Effector memory CD8-positive, alpha-beta T cell (primary cell): ENCODE measurements at places on chromosomes 13 and 19.

DNA sequence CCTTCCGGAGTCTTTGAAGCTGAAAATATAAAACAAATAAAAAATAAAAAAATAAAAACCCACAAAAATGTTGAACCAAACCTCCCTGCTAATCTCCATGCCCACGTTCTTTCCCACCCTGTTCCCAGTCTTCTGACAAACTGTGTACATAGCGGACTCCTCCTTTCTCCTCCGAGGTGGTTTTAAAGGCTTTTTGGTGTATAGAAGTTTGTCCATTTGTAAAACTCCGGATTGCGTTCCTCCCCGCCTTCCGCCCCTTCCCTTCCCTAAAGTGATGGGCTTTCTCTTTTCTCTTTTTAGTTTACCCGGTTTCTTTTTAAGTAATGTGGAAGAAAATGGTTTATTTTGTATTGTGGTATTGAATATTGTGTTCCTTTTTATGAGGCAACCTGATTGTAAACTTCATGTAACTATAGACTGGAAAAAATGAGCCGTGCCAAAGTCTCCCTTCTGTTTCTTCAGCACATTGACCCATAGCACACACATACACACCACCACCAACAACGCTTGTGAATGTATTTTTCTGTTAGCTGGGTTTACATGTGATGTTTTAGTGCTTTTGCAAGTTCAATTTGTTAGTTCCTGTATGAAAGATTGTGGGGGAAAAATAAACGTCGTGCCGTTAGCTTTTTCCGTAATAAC lies 4.4 kb downstream of the ZIC2 start:
- H3K4me3 ChIP-seq, result peak overlapping the region; percentile 3
- peaks cover 4% of the 10 kb centered on the region for H3K4me1 ChIP-seq
- H3K27me3 ChIP-seq, result peaks cover 79% of the 10 kb centered on the region
- no peak for DNase-seq

DNA sequence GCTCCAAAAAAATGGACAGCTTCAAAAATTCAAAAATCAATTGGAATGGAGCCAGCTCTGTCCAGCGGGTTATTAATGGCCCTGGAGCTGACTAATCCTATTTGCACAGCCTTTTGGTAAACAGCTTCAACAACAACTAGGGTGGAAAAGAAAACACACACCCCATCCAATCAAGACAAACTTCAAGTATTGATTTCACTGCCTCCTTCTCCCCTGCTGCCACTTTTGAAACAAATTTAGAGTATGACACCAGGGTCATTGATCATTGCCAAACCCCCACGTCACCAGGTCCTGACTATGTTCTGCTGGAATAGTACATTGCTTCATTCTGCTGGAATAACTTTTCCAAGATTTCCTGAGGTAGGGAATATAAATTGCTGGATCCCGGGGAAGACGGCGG lies 56.8 kb upstream of the GTF3A start:
- peaks cover 10% of the 10 kb centered on the region for H3K27me3 ChIP-seq
- no peak overlapping the region for H3K4me3 ChIP-seq
- H3K4me1 ChIP-seq, result peaks cover 6% of the 10 kb centered on the region
- no peak overlapping the region for H3K27ac ChIP-seq
- no peak for DNase-seq
- H3K36me3 ChIP-seq, result peaks cover 3% of the 10 kb centered on the region

DNA sequence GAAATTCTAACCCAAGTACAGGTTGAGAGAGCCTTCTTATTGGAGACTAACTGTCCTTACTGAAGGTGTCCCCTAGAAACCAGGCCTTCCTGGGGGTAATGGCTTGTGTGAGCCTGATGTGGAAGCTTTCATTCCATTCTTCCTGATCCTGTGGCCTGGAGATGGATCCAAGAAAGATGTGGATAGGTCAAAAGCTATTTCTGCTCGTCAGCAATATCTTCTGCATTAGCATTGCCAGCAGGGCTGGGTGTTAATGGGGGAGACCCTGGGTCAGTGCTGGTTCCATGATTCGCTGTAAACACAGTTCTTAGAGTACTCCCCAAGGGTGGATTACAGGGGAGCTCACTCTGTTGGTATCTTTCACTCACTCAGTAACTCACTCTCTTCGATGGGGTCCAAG lies 42.9 kb downstream of the CBY2 start:
- H3K4me1 ChIP-seq, result no peaks in the 10 kb centered on the region
- no peak overlapping the region for H3K4me3 ChIP-seq

DNA sequence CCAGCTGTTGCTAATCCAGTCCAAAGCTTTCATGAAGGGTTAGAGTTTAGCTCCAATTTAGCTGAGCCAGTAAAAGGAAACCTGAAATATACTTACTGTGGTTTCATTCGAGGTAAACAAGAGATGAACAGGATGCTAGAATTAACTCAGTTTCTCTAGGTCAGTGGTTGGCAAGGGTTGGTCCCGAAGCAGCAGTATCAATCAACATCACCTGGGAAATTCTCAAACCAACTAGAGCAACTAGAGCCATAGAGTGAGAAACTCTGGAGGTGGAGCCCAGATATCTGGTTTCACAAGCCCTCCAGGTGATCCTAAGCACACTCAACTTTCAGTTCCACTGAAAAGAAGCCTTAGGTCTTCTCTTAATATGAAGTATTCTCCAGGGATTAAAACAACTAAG lies 376.7 kb downstream of the OXGR1 start:
- no peaks in the 10 kb centered on the region for H3K36me3 ChIP-seq
- no peak overlapping the region for H3K4me3 ChIP-seq
- H3K4me1 ChIP-seq, result no peaks in the 10 kb centered on the region
- H3K27ac ChIP-seq, result no peak overlapping the region

- H3K4me3 ChIP-seq, result no peak overlapping the region
- H3K36me3 ChIP-seq, result peaks cover 13% of the 10 kb centered on the region
- H3K27ac ChIP-seq, result no peak overlapping the region
- H3K27me3 ChIP-seq, result no peaks in the 10 kb centered on the region
- DNase-seq, result no peak
Measured at GRCh38 chr19:7545904-7546303, 10.4 kb downstream of the PNPLA6 start.

GRCh38 chr13:44340508-44340907 lies 33.1 kb upstream of the SERP2 start:
- H3K4me3 ChIP-seq, result no peak overlapping the region
- H3K27ac ChIP-seq, result no peak overlapping the region
- no peaks in the 10 kb centered on the region for H3K36me3 ChIP-seq
- peaks cover 6% of the 10 kb centered on the region for H3K27me3 ChIP-seq
- no peak for DNase-seq

- DNase-seq, result no peak
- H3K27ac ChIP-seq, result peak overlapping the region; percentile 78
- H3K4me1 ChIP-seq, result peaks cover 26% of the 10 kb centered on the region
- no peaks in the 10 kb centered on the region for H3K27me3 ChIP-seq
Measured at GRCh38 chr19:40265055-40265762, 19.9 kb downstream of the AKT2 start.

DNA sequence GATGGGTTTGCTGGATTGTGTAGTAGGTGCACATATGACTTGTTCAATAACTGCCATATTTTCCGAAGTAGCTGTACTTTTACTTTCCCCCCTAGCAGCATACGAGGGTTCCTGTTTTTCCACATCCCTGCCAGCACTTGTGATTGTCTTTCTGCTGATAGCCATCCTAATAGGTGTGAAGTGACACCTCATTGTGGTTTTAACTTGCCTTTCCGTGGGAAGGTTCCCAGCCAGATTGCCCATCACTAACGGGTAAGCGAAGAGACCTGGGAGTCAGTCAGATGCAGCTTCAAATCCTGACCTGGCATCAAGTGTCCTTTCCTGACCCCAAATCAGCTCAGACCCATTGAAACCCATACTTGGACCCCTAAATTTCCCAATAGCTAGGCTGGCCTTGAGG lies 4.5 kb downstream of the CLPTM1 start:
- H3K27me3 ChIP-seq, result no peaks in the 10 kb centered on the region
- H3K4me3 ChIP-seq, result no peak overlapping the region
- H3K27ac ChIP-seq, result peak overlapping the region; percentile 44

- H3K27ac ChIP-seq, result no peak overlapping the region
- no peaks in the 10 kb centered on the region for H3K4me1 ChIP-seq
- DNase-seq, result no peak
- no peaks in the 10 kb centered on the region for H3K36me3 ChIP-seq
- H3K4me3 ChIP-seq, result no peak overlapping the region
- H3K27me3 ChIP-seq, result no peaks in the 10 kb centered on the region
Measured at GRCh38 chr13:105007166-105007808, 1528.2 kb downstream of the EFNB2 start.

GRCh38 chr13:101019126-101019525 lies 344.5 kb upstream of the TMTC4 start:
- no peaks in the 10 kb centered on the region for H3K36me3 ChIP-seq
- H3K4me3 ChIP-seq, result no peak overlapping the region
- H3K27ac ChIP-seq, result no peak overlapping the region
- H3K4me1 ChIP-seq, result no peaks in the 10 kb centered on the region
- H3K27me3 ChIP-seq, result peaks cover 52% of the 10 kb centered on the region

- no peak overlapping the region for H3K27ac ChIP-seq
- H3K4me3 ChIP-seq, result no peak overlapping the region
- DNase-seq, result peak; percentile 42
- H3K4me1 ChIP-seq, result no peaks in the 10 kb centered on the region
- no peaks in the 10 kb centered on the region for H3K36me3 ChIP-seq
Measured at GRCh38 chr19:56350416-56351045, 35.9 kb upstream of the ZSCAN5A start.

GRCh38 chr13:92560883-92561282 lies 665.7 kb upstream of the GPC6 start:
- no peak overlapping the region for H3K27ac ChIP-seq
- H3K4me1 ChIP-seq, result no peaks in the 10 kb centered on the region
- no peaks in the 10 kb centered on the region for H3K27me3 ChIP-seq
- no peak for DNase-seq
- no peaks in the 10 kb centered on the region for H3K36me3 ChIP-seq

DNA sequence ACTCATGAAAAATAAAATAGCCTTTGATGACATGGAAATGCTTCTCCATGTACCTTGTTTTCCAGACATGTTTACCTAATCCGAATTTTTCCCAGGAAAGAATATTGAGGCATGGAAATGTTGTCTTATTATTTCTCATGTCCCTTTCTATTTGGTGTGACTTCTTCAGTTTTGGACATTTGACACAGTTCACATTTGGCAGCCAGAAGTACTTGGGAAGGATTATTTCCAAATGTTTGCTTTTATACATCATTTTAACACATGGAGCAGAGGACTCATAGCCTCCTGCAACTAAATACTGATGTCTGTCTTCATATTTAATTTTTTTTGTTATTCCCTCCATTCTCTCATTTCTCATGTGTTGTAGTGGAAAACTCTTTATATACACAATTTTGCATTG lies 94.3 kb downstream of the POSTN start:
- no peak overlapping the region for H3K4me3 ChIP-seq
- H3K4me1 ChIP-seq, result no peaks in the 10 kb centered on the region
- no peaks in the 10 kb centered on the region for H3K27me3 ChIP-seq
- H3K36me3 ChIP-seq, result no peaks in the 10 kb centered on the region
- DNase-seq, result no peak
- no peak overlapping the region for H3K27ac ChIP-seq

GRCh38 chr19:55621205-55621672 lies 3.1 kb downstream of the ZNF784 start:
- DNase-seq, result no peak
- H3K36me3 ChIP-seq, result peaks cover 36% of the 10 kb centered on the region
- no peak overlapping the region for H3K27ac ChIP-seq
- H3K4me1 ChIP-seq, result peaks cover 26% of the 10 kb centered on the region

DNA sequence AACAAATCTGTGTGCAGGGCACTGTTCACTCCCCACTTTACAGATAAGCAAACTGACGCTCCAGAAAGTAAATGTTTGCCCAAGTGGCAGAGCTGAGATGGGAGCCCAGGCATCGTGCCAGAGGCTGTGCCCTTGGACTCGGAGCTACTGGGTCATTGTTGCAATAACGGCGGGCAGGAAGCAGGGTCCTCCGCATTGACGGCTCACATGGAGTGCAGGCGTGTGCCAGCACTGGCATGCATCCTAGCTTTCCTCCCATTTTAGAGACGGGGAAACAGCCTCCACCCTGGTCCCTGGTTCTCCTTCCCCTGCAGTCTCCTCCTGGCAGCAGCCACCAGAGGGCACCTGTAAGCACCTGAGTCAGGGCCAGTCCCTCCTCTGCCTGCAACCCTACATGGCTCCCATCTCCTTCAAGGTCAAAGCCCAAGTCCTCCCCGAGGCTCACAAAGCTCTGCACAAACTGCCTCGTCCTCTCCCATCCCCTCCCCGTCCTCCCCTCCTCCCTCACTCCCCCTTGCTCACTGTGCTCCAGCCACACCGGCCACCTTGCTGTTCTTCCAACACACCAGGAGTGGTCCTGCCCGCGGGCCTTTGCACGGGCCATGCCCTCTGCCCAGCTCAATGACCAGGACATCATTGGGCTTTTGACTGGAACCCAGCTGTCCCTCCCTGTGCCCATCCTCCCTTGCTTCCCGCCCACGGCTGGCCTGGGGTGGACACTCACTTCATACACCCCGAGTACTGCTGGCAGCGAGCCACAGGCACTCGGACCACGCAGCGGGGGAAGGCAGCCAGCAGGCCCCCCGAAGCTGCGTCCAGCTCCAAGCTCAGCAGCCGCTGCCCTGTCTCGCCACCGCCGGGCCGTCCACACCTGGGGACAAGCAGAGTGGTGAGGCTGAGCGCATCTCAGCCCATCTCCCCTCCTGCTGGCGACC lies 7.7 kb upstream of the LRG1 start:
- no peaks in the 10 kb centered on the region for H3K36me3 ChIP-seq
- H3K27ac ChIP-seq, result no peak overlapping the region
- peaks cover 13% of the 10 kb centered on the region for H3K27me3 ChIP-seq
- DNase-seq, result no peak
- no peak overlapping the region for H3K4me3 ChIP-seq

GRCh38 chr13:24458736-24459135 lies 53.8 kb downstream of the PARP4 start:
- H3K27ac ChIP-seq, result peak overlapping the region; percentile 64
- peaks cover 15% of the 10 kb centered on the region for H3K4me1 ChIP-seq
- peaks cover 74% of the 10 kb centered on the region for H3K36me3 ChIP-seq
- no peaks in the 10 kb centered on the region for H3K27me3 ChIP-seq
- DNase-seq, result no peak

GRCh38 chr13:107866032-107866940 lies 349.1 kb downstream of the LIG4 start:
- DNase-seq, result no peak
- H3K27me3 ChIP-seq, result peaks cover 20% of the 10 kb centered on the region

- peaks cover 14% of the 10 kb centered on the region for H3K36me3 ChIP-seq
- peaks cover 30% of the 10 kb centered on the region for H3K27me3 ChIP-seq
- no peak overlapping the region for H3K27ac ChIP-seq
- DNase-seq, result no peak
Measured at GRCh38 chr19:1655987-1656608, 3.7 kb upstream of the TCF3 start.

DNA sequence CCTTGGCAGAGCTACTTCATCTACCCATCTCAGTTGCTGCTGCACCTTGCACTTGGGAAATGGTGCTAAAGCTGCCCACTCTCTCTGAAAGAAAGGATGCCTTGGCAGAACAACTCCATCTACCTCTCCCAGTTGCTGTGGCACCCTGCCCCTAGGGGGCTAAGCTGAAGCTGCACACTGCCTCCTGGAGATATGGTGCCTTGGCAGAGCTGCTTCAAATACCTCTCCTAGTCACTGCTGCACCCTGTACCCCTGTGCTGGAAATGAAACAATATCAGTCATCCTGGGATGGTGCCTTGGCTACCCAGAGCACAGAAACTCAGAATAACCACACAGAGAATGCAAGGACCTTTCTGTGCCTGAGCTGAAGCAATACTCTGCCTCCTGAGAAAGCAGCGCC lies 615.8 kb downstream of the DIAPH3 start:
- DNase-seq, result no peak
- peaks cover 13% of the 10 kb centered on the region for H3K27me3 ChIP-seq
- H3K4me1 ChIP-seq, result no peaks in the 10 kb centered on the region
- no peak overlapping the region for H3K27ac ChIP-seq

GRCh38 chr13:45809801-45810394 lies 41.7 kb downstream of the SIAH3 start:
- H3K4me3 ChIP-seq, result no peak overlapping the region
- no peaks in the 10 kb centered on the region for H3K36me3 ChIP-seq
- peaks cover 6% of the 10 kb centered on the region for H3K27me3 ChIP-seq

- DNase-seq, result no peak
- peak overlapping the region; percentile 100 for H3K27ac ChIP-seq
- H3K4me3 ChIP-seq, result peak overlapping the region; percentile 95
- no peaks in the 10 kb centered on the region for H3K27me3 ChIP-seq
Measured at GRCh38 chr19:13843104-13843921, 33.6 kb upstream of the NANOS3 start.
